ENCODE measurements at places on chromosomes 16 and 17.

GRCh38 chr16:19666477-19666876 lies 51.5 kb downstream of the KNOP1 start:
- no peak for DNase-seq

DNA sequence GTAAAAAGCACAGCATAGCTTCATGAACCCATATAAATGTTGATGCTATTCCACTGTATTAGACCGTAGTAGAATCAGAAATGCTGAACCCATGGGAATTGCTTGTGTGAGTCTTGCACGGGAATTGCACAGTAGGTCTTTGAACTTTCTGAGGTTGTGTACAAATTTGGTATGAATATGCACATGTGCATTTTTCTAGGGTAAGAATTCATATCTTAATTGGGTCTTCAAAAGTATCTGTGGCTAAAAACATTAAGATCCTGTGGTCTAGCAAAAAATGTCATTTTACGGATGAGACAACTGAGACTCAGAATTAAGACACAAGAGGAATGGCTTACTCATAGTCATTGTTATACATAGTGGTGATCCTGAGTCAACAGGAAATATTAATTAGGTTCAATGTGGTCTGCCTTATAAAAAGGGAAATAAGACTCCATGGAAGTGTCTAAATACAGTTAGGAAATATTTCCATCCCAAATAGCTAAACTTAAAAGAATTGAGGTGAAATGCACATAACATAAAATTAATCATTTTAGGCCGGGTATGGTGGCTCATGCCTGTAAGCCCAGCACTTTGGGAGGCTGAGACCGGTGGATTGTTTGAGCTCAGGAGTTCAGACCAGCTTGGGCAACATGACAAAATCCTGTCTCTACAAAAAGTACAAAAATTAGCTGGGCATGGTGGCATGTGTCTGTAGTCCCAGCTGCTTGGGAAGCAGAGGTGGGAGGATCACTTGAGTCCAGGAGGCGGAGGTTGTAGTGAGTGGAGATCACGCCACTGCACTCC lies 22.8 kb downstream of the TAOK1 start:
- peak; percentile 69 for DNase-seq

DNA sequence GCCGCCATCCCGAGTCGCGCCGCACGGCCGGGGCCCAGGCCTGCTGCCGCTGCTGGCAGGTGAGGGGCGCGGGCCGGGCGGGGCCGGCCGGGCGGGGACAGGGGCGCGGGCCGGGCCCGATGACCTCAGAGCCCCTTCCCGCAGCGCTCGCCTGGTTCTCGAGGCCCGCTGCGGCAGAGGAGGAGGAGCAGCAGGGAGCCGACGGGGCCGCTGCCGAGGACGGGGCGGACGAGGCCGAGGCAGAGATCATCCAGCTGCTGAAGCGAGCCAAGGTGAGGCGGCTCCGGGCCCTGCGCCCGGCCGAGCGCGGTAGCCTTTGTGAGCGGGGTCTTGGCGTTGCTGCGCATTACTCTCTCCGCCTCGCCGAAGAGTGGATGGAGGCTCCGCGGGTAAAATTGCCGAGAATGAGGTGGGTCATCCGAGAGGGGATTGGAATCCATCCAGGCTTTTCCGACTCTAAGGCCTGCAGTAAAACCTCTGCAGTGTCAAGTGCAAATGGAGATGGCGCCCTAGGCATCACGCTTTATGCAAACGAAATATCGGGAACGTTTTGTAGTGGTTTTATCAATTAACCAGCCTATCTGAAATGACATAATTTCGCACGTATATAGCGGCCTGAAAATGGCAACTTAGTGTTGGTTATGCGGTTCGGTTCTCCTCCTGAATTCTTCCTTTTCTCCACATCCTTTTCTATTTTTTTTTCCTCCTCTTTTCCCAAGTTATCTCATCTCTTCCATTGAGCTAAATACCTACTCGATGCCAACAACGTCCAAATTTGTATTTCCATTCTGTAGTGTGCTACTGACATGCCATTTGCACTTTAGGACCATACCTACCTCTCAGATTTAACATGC lies 577 bp downstream of the TTC19 start:
- DNase-seq: peak; percentile 20

GRCh38 chr16:31501226-31501965 lies 6.8 kb downstream of the RUSF1 start:
- DNase-seq: no peak

- DNase-seq: no peak
These were observed 116.8 kb downstream of the ENGASE start for GRCh38 chr17:79191270-79191934.

GRCh38 chr16:8847145-8847544 lies 21.7 kb downstream of the CARHSP1 start:
- DNase-seq: no peak

- DNase-seq: no peak
These were observed at the start of gene TMC8 for GRCh38 chr17:78130437-78131101. Gene TMC8 (plus strand): TSS chr17:78130771. CDS start chr17:78131589, 818 bp downstream.

- no peak for DNase-seq
These were observed 9.0 kb upstream of the G6PC1 start for GRCh38 chr17:42891539-42892152.

DNA sequence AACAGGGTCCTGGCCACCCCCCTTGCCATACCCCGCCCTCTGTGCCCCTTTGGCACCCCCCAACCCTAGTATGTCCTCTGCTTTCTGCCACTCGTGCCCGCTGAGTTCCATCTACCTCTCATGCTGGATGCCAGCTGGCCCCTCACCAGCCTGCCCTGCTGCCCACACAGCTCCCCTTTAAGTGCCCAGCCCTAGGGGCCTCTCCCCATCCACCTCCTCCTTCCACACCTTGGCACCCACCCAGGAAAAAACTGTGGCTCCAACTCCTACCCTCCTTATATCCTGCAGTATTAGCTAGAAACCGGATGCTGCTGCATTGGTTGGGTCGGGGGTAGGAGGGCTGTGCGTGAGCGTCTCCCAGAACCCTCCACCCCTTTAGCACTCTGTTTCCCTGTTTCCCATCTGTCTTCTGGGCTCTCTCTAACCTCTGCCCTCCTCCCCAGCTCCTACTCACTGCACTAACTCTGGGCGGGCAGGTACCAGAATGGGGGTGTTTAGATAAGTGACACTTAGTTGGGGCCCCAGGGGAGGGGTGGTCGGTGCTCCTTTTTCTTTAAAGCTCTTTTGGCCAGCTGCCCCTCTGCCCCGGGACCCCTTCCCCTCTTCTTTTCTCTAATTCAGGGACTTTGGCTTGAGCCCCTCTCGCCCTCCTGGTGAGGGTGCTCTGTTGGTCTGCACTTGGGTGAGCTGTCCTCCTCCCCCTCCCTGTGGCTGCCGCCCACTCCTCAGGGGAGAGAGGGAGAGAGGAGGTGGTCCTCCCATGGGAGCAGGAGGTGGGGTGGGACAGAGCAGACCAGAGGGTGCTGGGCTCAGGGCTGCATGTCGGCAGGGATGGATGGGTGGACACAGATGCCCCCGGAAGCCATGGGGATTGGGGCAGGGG lies 9.9 kb downstream of the NR1D1 start:
- no peak for DNase-seq
